ENCODE measurements at places on chromosomes 13 and 19.

DNA sequence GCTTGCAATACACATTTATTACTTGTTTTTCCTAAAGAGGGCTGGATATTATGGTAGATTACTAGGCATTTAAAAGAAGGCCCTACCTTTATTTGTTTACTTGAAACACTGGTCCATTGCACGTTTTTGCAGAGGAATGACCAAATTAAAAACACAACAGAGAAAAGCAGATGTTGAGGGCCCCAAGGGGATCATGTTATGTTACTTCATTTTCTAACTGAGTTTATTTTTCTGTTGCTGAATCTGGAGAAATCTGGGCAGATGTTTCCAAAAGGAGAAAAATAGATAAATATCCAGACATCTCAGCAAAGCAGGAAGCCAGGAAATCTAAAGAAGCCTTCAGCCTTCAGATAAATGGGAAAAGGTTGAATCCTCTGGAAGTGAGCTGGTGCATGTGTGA is 353.0 kb downstream of the NDFIP2 start:
- no peak for DNase-seq

DNA sequence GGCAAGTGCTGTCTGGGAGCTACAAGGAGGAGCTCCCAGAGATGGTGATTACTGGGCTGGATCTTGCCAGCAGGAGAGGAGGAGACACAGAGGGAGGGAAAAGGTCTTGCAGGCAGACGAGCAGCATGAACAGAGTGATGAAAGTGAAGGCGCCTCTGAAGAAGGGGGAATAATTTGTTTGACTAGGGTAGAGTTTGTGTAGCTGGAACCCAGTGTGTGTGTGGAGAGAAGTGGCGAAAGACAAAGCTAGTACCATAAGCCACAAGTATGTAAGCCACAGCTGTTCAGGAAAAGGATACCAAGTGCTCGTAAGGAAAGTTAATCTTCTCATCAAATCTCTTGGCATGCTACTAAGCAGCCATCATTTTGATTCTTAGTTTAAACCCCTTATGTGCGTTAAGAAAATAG is 5.4 kb downstream of the FLT1 start:
- peak; percentile 69 for DNase-seq

- no peak for DNase-seq
Measured at GRCh38 chr19:52613299-52613906, 24.8 kb downstream of the ZNF83 start.

GRCh38 chr19:359653-359925 is 15.0 kb upstream of the MIER2 start:
- DNase-seq: no peak

GRCh38 chr19:9958379-9958821 is 22.1 kb upstream of the OLFM2 start:
- no peak for DNase-seq

DNA sequence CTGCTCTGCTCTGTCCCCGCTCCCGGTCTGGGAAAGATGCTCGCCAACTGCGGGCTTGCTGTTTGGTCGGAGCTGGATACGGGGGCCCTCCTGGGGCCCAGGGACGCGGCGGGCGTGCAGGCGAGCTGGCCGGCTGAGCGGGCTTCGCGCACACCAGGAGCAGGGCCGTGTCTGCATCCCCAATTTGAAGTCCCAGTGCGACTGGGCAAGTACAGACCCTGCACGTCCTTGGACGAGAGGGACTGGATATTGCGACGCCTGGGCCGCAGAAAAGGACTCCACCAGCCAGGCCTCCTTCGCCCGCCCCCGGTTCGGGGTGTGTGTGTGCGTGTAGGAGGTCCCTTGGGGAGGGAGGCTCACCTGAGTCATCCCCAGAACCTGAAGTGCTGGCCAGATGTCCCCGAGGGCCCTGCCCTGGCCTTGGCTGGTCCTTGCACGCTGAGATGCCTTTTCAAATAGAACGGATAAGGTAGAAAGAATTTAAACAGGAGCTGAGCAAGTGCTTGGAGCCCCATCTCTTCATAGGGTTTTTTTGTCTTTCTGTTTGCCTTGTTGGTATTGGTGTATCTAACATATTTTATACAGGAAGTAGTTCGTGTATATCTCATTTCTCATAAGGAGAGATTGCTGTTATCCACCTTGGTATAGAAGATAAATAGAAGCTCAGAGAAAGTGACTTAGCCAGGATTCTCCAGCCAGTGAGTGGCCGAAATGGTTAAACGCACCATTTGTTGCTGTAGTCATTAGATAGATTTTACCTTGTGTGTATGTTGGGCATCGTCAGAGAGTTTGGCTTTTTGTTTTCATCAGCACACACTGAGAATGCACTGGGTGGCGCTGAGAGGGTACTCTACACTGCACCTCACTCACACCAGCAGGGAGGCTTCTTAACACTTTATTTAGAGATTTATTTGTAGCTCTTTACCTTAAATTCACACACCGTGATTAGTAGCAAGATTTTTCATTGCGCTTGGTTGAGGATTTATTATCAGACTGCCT is 1.1 kb downstream of the NAXD start:
- no peak for DNase-seq

GRCh38 chr19:33458171-33458633 is 63.4 kb downstream of the PEPD start:
- DNase-seq: no peak

DNA sequence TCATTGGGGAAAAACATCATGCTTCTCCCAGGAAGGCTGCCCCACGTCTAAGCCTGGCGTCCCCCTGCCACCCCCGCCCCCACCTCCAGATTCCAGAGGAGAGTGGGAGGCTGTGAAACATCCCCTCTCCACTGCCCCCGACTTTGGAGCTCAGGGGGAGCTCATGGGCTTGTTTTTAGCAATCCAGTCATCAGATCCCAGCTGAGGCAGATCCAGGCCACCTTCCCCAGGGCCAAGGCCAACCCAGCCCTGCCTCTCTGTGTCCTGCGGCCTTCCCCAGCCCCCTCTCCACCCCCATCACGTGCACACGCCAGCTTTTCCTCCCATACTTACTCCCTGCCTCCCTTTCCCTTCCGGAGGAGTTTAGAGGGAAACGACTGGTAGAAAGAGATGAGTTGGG is 38.8 kb downstream of the SHISA2 start:
- DNase-seq: no peak

- DNase-seq: no peak
Measured at GRCh38 chr13:97781891-97782305, 171.6 kb upstream of the IPO5 start.

- DNase-seq: no peak
Measured at GRCh38 chr13:45143346-45143751, 23.0 kb downstream of the GTF2F2 start.

GRCh38 chr13:90498096-90498495 is 849.4 kb upstream of the MIR17HG start:
- DNase-seq: no peak

- no peak for DNase-seq
Measured at GRCh38 chr13:26327940-26328725, 74.2 kb downstream of the CDK8 start.

DNA sequence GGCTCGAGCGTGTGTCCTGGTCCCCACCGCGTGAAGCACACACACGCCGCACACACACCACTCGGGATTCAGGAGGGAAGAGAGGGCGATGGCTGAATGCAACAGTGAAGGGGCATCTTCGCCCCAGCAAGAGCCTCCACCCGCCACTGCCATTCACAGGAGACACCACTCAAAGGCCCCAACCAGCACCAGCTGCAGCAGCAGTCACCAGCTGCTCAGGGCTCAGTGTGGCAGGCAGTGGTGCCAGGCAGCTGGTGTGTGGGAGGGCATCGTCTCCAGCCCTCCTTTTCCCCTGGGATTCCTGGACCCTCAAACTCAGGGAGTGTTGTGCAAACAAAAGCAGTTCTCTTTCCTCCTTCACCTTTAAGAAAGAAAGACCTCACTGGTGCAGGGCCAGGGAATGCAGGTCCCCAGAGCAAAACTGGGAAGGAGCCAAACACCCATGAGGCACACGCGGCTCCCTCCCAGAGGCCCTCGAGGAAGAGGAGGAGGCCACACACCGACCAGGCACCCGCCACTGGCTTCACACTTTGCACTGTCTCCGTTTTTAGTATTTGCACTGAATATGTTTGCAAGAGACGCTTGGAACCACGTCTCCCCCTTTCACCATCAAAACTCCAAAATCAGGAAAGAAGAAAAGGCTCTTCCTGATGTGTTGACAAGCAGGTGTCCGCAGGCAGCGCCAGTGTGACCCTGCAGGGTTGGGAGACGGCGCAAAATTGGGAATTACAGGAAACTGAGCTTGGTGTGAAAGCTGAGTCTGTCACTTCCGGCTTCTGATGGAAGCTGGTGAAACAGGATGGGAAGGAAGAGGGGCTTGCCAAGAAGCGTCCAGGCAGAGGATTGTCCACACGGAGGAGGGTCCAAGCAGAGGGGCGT is 26.4 kb upstream of the F7 start:
- peak; percentile 88 for DNase-seq

- DNase-seq: no peak
Measured at GRCh38 chr13:29844441-29844840, 6.0 kb downstream of the UBL3 start.

GRCh38 chr19:33395561-33396550 is 22.3 kb downstream of the CEBPG start:
- DNase-seq: no peak

- DNase-seq: peak; percentile 19
Measured at GRCh38 chr13:35987572-35988513, 143.3 kb downstream of the DCLK1 start.

- DNase-seq: no peak
Measured at GRCh38 chr13:40259899-40260298, 406.5 kb downstream of the FOXO1 start.

GRCh38 chr13:23615395-23616081 is 45.3 kb downstream of the TNFRSF19 start:
- DNase-seq: peak; percentile 60

DNA sequence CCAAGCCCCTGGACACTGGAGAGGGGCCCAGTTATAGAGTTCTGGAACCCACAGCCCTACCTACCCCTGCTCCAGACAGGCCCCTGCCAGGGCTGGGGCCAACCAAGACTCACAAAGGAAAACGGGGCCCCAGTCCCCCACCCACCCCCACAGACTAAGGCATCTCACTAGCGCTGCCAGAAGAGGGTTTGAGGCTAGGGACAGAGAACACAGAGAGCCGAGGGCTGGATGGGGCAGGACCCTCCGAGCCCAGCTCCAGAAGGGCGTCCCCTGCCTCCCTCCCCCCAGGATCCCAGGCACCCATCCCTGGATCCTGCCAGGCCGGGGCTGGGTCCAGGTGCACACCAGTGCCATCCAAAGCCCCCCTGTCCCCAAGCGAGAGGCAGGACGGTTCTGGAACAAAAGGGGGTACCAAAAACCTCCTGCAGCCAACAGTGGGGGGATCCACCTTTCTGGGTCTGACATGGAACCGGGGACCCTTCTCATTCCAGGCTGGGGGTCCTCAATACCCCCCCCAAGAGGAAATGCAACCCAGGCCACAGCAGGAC is 4.4 kb upstream of the REXO1 start:
- DNase-seq: no peak

DNA sequence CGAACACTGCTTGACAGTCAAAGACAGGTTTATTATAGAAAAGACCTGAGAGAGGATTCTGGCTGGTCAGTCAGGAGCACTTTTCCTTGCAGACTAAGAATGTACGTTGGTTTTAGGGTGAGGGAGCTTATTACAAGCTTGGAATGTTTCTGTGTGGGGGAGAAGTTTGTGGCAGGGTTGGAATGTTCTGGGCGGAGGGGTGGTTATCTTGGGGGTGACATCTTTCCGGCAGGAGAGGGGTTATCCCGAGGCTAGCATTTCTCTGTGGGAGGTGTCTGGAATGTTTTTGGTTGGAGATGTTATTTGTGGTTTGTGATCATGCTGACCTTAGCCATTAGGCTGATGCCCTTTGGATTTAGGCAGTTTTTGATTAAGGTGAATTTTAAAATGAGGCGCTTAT is 61.8 kb downstream of the ZNF136 start:
- DNase-seq: no peak

GRCh38 chr19:22622020-22622419 is 12.1 kb upstream of the ZNF492 start:
- no peak for DNase-seq

DNA sequence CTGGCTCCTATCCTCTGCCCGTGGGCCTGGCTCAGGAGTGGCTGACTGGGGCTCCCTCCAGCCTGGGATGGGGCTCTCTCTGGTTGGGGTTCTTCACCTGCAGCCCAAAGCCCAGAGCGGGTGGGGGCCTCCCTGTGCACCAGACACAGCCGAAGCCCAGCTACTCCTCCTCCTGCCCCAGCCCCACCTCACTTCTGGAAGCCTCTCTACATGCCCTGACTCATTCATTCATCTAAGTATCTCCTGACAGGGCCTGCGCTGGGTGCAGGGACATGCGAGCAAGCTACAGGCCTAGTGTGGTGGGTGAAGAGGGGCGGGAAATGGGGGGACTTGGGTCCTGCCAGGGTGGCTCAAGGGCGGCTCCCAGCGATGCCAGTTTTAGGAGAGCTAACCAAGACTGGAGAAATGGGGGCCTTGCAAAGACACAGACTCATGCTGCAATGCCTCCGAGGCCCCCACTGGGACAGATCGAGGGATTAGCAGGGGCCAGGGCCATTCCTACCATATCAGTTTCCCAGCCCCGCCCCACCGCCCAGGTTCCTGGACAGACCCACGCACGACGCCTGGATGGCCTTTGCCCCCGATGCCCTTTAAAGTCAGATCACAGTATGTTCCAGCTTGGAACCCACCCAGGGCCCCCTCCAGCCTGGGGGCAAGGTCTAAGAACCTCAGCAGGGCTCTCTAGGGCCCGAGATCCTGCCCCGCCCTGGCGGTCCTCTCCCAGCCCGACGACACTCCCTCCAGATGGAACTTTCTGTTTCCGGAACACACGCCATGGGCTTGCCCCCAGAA is 12.6 kb downstream of the LSM4 start:
- DNase-seq: no peak

- no peak for DNase-seq
Measured at GRCh38 chr19:10553943-10554381, 10.3 kb downstream of the ATG4D start.

GRCh38 chr13:97849305-97849704 is 104.2 kb upstream of the IPO5 start:
- no peak for DNase-seq

DNA sequence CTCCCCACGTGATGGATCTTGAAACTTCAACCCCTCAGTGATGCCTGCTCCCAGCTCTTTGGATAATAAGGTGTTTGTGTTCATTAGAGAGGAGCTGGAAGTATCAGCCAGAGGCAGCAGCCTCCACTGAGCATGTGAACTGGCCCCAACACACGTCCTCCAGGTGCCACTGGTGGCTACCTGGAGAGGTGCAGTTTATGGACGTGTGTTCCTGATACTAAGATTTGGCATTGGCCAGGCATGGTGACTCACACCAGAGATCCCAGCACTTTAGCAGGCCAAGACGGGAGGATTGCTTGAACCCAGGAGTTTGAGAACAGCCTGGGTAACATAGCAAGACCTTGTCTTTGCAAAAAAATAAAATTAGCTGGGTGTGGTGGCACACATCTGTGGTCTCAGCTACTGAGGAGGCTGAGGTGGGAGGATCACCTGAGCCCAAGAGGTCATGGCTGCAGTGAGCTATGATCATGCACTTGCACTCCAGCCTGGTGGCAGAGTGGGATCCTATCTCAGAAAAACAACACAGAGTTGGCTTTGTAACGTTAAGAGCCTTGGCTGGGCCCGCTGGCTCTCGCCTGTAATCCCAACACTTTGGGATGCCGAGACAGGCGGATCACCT is 34.4 kb downstream of the SLC25A42 start:
- DNase-seq: no peak

Data from NCI-H524 (cell line).